ENCODE measurements at places on chromosomes 2 and 18.

DNA sequence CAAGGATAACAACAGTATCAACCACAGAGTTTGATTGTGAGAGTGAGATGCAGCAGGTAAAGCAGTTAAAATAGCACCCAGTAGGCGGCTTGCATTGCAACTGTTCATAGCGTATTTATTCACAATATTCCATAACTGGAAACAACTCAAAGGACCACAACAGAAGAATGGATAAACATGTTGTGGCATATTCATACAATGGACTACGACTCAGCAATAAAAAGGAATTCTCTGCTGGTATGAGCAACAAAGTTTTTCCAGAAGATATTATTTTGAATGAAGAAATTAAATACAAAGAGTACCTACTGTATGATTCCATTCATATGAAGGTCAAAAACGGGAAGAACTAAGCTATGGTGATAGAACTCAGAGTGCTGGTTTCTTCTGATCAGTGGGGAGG lies 25.2 kb downstream of the GPATCH11 start:
- DNase-seq = no peak

GRCh38 chr2:80413136-80413535 lies 108.6 kb upstream of the LRRTM1 start:
- no peak for DNase-seq

GRCh38 chr18:72419914-72420313 lies 124.2 kb downstream of the CBLN2 start:
- DNase-seq = no peak

GRCh38 chr2:939936-940601 lies 10.6 kb upstream of the SNTG2 start:
- peak; percentile 56 for DNase-seq

DNA sequence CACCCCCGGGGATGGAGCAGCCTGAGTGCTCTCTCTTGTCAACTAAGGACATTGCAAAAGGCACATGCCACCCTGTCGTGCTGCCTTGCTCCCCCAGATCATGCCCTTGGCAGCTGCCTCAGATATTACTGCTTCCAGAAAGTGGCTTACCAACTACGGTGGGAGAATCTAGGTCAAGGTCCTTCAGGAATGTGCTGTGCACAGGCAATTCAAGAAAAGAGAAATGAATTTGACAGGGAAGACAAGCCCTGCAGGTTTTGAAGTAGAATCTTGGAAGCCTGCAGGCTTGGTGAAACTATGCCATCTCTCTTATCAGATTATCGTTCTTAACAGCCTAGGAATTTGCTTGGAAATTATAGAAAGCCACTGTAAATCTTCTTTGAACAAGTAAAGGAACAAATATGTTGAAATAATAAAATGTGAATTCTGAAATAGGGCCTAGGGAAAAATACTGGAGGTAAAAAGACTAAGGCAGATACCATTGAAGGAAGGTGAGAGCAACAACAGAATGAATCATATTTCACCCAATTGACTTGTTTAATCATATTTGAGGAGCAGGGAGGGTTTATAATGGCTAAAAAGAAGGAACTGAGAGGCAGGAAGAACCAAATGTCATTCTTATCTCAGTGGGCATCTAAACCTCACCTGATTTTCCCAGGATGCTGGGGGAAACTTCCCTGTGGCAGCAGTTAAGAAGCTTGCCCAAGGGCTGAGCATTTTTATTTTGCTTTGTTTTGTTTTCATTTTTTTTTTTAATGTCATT lies 94.0 kb upstream of the GLS start:
- no peak for DNase-seq

DNA sequence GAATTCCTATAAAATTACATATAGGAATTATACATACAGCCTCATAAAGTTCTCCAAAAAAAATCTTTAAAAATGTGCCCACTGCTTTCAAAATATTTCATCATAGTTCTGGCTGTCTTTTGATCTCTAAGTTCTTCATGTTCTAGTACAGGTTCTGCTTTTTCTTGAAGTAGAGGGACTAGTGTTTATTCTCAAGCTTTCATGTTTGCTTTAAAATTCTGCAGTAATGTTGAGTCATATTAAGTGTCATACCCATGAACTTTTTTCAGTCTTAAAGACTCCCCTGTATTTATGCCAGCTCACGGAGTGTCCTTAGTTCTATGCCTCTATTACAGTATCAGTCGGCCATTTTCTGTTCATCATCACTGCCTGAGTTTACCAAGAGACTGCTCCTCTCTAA lies 54.8 kb upstream of the CCDC141 start:
- DNase-seq = no peak

DNA sequence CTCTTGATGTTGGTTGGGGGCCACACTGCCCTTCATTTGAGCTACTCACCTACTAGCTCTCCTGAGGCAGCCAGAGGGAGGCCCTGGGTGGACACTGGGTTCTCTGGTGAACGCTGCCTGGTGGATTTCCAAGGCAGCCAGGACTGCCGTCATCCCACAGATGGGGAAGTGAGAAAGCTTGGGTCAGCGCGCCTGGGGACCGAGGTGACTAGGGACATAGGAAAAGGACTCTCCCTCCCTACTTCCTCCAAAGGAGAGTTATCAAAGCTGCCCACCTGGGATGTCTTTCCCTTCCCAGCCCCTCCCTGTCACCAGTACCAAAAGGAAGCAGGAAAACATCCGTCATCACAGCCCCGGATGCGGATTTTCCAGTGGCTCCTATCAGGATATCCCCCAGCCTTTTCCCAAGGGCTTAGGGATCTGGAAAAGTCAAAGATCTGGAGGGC lies 3.8 kb upstream of the SEMA4C start:
- DNase-seq = no peak

GRCh38 chr2:120539937-120540718 lies 194.2 kb downstream of the INHBB start:
- no peak for DNase-seq

DNA sequence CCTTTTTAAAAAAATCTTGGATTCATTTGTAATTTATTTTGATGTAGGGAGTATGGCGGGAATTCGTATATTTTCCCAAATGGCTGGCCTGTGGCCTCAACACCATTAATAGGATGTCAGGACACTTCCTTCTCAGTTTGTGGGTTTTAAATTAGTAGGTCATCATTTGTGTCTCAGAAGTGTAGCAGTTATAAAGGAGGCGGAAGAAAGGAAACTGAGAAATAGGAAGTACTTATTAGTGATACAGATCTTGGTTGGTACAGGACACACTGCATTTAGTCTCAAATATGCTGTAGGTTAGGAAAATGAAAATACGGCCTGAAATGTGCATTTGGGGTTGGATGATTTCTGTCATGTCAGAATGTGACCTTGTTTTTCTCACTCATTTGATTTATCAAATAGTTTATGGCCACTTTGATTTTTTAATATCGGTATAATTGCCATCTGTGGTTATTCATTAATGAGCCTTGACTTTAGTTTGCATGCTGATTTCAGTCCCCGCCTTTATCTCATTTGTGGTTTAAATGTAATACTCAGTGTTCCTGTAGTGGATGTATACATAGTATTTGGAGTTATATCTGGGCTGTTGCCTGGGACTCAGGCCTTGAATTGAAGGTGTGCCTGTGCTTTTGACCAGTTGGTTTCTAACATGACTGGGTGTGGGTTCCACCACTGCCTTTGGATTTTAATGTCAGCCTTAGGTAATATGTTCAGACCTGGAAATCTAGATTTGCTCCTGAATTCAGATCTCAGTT lies 31.4 kb downstream of the ZCCHC2 start:
- DNase-seq = no peak

- no peak for DNase-seq
Observed at GRCh38 chr18:62341473-62341872, 16.4 kb downstream of the TNFRSF11A start.

GRCh38 chr2:176817061-176817565 lies 395.5 kb upstream of the HNRNPA3 start:
- DNase-seq = peak; percentile 91

- no peak for DNase-seq
Observed at GRCh38 chr18:21167641-21168377, 56.2 kb upstream of the ROCK1 start.

GRCh38 chr18:65938592-65939372 lies 188.0 kb downstream of the CDH7 start:
- no peak for DNase-seq

DNA sequence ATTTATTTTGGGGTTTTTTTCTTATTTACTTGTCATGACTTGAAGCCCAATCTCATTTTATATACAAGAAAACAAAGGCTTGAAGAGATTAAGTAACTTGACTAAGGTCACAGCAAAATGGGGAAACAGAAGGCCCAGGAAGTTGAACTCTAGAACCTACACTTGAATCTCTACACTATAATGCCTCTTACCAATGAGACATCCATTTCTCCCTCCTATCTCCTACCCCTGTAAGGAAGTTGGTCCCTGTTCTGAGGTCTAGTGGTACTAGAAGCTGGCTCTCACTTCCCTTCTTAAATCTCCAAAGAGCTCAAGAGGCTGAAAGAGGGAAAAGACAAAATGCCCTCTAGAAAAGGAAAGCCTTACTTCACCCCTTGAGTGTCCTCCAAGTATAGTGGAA lies 25.5 kb upstream of the IHH start:
- no peak for DNase-seq

DNA sequence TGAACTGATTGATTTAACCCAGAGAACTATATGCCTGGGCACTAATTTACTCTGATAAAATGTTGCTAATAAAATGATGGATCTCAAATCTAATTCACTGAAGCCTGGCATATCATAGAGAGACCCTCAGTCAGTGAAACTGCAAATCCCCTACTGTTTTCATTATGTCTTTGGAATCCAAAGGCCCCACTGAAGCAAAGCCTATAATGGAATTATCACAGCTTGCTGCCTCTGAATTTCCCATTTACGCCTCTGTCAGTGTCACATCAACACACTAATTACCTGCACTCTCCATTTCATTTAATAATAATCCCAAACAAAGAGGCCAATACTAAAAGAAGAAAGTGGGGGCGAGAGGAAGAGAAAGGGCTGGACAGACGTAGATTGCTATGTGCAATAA lies 470.9 kb downstream of the MBD2 start:
- DNase-seq = no peak

DNA sequence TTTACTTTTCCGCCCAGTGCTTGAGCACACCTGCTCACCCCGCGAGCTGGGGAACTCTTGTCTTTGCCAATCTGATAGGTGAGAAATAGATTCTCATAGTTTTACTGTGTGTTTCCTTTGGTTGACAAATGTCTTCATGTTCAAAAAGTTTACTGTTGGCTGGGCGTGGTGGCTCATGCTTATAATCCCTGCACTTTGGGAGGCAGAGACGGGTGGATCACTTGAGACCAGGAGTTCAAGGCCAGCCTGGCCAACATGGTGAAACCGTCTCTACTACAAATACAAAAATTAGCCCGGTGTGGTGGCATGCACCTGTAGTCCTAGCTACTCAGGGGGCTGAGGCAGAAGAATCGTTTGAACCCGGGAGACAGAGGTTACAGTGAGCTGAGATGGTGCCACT lies 10.3 kb downstream of the ODC1 start:
- DNase-seq = no peak

DNA sequence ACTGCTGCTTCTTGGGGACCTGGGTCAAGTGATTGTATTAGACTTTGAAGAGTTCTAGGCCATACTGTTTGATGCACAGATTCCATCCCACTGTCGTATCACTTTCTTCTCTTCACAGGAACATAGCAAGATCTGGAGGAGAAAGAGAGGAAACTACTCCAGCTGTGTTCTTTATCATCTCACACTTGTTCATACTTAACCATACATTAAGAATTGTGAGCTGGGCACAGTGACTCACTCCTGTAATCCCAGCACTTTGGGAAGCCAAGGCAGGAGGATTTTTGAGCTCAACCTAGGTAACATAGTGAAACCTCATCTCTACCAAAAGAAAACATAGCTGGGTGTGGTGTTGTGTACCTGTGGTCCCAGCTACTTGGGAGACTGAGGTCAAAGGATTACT lies 111.7 kb downstream of the PARD3B start:
- DNase-seq = no peak

DNA sequence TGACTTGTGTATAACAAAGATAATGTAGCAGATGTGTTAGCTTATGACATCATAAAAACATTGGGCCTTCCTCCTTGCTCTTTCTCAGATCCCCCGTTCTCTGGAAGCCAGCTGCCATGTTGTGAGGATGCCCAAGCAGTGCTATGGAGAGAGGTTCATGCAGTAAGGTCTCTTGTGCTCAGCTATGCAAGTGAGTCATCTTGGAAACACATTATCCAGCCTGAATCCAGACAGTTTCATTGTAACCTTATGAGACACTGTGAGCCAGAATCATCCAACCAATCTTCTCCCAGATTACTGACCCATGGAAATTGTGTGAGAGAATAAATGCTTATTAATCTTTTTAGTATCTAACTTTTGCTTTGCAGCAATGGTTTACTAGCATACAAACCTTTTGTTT lies 60.8 kb downstream of the ST6GAL2 start:
- no peak for DNase-seq

- no peak for DNase-seq
Observed at GRCh38 chr2:24317491-24317920, 42.8 kb downstream of the ITSN2 start.

- no peak for DNase-seq
Observed at GRCh38 chr2:203347375-203347774, 19.2 kb downstream of the ABI2 start.

- DNase-seq = no peak
Observed at GRCh38 chr2:141947396-141948114, 183.3 kb downstream of the LRP1B start.

GRCh38 chr2:63993871-63994270 lies 25.4 kb downstream of the VPS54 start:
- DNase-seq = no peak

- DNase-seq = no peak
Observed at GRCh38 chr2:231672617-231673347, 35.5 kb upstream of the PTMA start.

DNA sequence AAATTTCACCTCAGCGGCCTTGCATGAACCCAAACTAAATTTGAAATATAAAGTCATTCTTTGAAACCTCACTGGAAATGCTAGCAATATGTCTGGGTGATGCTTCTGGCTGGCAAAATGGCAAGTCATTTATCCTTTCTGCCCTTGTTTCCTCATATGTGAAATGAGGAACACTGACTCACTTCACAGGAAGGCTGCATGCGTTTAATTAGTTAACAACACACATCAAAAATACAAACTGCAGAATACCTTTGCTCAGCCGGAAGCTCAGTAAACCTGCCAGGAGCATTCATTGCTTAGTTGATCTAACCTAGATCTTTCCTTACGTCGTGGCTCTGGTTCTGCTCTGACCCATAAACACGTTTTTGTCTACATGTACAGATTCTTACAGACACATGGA lies 214.2 kb upstream of the ACVR2A start:
- no peak for DNase-seq

- no peak for DNase-seq
Observed at GRCh38 chr2:16088802-16089112, 148.4 kb downstream of the MYCN start.

- no peak for DNase-seq
Observed at GRCh38 chr2:176380341-176380740, 111.1 kb downstream of the MTX2 start.

- no peak for DNase-seq
Observed at GRCh38 chr2:66822186-66822585, 387.3 kb downstream of the MEIS1 start.

GRCh38 chr18:75335511-75335910 lies 92.0 kb downstream of the SMIM21 start:
- DNase-seq = no peak

- DNase-seq = no peak
Observed at GRCh38 chr18:37460604-37461003, 105.0 kb downstream of the CELF4 start.

- DNase-seq = no peak
Observed at GRCh38 chr2:120631236-120631635, 104.4 kb upstream of the GLI2 start.

Measured in posterior cingulate gyrus (tissue), 11 donors.